Activated CD4-positive, alpha-beta T cell treated with anti-CD3 and anti-CD28 coated beads for 1 hour (primary cell): ENCODE measurements at places on chromosomes 4 and X.

- no peak for DNase-seq
These were observed 84.0 kb downstream of the WWC2 start for GRCh38 chr4:183182873-183183725.

DNA sequence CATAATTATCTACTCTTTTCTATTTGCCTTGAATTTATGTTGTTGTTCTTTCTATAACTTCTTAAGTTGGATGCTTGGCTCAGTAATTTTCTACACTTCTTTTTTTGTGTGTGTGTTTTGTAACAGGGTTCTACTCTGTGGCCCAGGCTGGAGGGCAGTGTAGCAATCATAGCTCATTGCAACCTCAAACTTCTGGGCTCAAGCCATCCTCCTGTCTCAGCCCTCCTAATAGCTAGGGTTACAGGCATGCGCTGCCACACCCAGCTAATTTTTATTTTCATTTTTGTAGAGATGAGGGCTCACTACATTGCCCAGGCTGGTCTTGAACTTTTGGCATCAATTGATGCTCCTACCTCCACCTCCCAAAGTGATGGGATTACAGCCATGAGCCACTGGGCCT lies 20.7 kb upstream of the UCHL1 start:
- DNase-seq: no peak

GRCh38 chrX:39156051-39156450 lies 354.8 kb downstream of the MID1IP1 start:
- no peak for DNase-seq

- DNase-seq: no peak
These were observed 25.6 kb downstream of the DHRSX start for GRCh38 chrX:2474963-2475726.

DNA sequence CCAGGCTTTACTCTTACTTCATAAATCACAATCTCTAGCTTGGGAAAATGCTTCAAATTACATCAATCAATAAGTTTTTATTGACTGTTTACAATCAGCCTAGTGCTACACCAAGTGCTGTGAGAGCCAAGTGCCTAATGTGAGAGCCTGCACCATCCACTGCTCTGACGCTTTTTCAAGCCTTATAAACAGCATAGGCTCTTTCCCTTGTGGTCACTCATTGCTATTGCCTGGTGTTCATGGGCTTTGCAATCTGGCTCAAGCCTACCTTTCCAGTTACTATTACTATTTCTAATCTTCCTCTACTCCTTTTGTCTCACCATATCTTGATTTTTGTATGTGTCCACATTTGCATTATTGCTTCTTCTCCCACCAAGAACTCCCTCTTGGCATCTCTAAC lies 77.0 kb downstream of the REELD1 start:
- no peak for DNase-seq

DNA sequence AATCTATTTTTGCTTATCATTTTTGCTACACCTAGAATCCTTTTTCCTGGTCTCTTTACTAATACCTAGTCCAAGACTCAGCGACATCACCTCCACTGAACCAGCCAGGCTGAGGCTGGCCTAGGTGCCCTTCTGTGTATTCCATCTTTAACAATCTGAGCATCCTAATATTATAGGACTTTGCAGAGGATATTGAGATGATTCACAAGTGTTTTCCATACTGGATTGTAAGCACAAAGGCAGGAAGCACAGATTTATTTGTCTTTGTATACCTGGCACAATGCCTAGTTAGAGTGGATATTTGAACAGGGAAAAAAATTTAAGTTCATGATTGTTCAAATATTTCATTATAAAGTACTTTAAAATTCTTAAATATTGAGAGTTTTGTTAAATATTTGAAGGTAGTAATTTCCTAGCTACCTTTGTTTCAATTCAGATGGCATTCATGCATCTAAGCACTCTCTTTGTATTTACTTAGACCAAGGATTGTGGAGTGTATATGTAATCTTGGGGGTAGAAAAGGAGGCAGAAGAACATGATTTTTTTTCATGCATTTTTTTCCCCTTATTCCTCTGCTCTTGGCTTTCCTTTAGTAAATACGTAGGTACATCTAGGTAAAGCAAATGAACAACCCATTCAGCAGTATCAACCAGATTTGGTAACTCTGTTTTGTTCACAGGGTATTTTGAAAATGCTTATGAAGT lies 18.4 kb downstream of the SMARCA5 start:
- no peak for DNase-seq

DNA sequence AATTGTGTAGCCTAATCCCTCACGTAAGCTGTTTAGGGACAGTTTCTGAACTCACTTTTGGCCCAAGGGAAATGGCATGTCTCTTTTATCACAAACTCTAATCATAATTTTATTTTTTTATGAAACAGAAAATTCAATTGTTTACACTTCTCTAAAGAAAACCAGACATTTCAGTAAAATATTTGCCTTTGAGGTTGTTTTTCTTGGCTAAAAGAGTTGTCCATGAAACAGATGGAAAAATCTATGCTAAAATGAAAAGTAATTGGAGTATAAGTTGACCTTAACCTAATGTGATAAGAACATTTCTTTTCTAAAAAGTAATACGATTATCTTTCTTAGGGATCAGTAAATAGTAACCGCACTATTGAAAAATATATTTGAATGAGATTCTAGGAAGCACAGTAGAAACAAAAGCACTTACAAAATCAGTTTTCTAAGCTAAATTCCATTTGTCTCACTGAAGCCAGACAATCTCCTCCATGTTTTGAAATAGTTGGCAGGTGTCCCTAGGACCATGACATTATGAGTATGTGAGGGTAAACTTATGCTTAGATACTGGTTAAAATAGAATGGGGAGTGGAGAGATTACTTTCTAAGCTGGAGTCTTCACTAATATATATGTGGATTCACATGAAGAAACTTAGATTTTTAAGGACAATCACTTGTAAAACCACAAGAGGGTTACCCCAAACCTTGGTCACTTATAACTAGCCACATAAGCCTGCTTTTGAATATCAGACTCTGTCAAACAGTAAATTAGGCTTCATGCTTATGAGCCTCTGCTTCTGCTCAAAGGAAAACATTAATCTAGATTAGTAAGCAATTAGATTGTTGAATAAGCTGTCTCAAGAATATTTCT lies 20.1 kb upstream of the TET2 start:
- no peak for DNase-seq

DNA sequence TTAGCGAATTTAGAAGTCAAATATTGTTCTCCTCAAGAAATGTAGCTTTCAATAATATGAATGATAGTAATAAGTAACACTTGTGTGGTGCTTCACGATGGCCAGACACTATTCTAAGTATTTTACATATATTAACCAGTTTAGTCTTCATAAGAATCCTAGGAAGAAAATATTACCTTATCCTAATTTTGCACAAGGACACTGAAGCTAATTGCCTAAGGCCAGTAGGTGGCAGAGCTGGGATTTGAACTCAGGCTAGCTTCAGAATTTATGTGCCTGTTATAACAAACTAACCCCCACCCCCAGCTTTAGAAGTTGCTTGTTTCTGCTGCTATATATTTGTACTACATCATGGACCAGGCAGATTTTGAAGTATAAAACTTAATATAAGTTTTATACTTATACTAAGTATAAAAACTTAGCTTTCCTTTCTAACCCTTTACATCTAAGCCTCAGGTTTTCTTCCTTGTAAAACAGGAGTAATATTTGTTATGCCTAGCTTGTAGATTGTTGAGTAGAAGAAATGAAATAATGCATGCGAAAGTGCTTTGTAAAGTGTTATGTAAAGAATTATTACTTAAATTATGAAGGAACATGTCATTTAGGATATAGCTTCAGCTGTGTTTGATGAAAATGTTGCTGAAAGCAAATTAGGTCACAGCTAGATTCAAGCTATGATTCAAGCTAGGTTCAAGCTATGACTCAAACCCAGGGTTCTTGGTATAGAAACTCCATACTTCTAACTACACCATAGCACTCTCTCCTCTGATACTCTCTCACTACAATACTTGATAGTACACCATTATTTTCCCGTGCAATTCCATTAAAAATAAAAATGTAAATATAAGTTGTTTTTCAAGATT lies 4.2 kb upstream of the CDS1 start:
- no peak for DNase-seq

- no peak for DNase-seq
These were observed 48.1 kb upstream of the DHRSX start for GRCh38 chrX:2548711-2549423.

DNA sequence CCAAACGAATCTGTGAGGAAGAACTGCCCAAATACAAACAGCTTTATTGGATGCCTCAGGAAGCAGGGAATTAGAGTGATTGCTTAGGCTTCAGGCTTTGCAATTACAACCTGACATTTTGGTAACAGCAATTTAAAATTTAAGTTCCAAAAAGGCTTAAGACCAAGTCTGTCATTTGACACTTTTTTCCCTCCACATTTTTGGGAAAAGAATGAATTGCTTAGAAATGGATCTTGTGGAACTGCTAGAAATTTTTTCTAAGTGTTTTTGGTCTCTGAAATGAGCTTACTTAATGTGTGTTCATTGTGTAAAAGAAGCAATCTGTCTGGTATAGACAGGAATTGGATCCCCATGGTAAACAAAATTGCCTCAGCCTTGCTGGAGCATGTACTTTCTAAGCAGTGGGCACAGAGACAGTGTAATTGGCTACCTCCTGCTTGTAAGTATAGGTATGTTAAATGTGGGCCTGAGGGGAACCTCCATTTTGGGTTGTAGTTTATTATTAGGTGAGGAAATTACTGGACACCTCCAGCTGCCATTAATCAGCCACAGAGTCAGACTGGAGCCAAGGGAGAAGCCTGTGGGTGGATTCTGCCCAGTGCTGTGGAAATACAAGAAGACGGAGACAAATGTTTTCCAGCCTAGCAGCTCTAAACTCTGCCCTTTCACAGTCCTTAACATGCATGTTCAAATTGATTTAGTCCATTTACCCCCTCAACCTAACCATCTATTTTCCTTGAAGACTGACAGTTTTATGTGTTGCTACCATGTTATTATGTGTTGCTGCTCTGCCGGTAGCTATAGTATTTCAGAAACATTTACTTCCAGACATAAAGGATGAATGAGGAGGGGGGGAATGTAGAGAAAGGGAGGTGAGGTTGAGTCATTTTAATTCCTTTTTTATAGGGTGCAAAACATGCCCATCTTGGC lies 473.0 kb downstream of the SPRY1 start:
- no peak for DNase-seq

DNA sequence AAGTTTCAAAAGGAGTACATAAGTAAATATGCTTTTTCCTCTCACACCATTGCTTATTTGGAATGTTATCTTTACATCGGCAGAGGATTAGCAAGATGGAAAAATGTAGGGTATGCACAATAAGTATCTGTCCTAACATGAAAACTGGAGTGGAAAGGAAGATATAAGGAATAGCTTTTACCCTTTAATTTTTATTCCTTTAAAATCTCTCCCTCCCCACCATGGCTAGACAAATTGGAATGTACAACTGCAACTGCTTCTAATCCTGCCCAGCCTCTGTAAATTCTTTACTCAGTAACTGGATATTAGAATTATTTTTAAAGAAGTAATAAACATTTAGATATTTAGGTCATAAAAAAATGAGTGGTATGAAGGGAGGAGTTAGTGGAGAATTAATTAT lies 171.5 kb downstream of the PCDH18 start:
- no peak for DNase-seq

- DNase-seq: no peak
These were observed 47.6 kb downstream of the ZFP42 start for GRCh38 chr4:188043154-188043553.

GRCh38 chr4:97003715-97004114 lies 1139.6 kb downstream of the STPG2 start:
- no peak for DNase-seq

GRCh38 chr4:145486603-145487002 lies 5.0 kb downstream of the SMAD1 start:
- no peak for DNase-seq

DNA sequence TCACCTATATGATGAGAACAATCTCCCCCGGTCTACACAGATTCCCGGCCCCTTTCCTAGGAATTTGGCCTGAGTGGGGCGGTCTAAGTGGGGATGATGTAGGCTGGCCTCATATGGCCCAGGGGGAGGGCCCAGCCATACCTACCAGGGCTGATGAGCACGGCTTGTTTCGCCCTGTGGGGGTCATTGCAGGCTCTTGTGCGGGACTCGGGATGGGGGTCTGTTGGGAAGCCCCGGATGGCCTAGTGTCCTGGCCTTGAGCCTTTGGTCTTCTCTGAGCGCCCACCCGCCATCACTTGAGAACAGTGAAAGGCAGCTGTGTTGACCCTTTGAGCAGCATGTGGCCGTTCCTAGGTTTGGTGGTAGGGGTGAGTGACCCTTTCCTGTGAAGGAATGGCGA lies 4.8 kb upstream of the CTAG2 start:
- DNase-seq: no peak

- DNase-seq: no peak
These were observed 14.3 kb downstream of the SMARCAD1 start for GRCh38 chr4:94221916-94222315.

- no peak for DNase-seq
These were observed 1592.7 kb downstream of the TECRL start for GRCh38 chr4:62816566-62816965.
